ENCODE measurements at places on chromosomes 5 and 9.
A peak's percentile ranks its signal among the peaks of the same experiment; 100 is the strongest.

DNA sequence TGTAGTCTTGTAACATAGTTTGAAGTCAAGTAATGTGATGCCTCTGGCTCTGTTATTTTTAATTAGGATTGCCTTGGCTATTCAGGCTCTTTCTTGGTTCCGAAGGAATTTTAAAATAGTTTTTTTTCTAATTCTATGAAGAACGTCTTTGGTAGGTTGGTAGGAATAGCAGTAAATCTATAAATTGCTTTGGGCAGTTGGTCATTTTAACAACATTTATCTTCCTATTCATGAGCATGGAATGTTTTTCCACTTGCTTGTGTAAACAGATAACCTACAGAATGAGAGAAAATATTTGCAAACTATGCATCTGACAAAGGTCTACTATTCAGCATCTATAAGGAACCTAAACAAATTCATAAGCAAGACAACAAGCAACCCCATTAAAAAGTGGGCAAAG lies 173.2 kb upstream of the TRPC7 start:
- no peak for DNase-seq

DNA sequence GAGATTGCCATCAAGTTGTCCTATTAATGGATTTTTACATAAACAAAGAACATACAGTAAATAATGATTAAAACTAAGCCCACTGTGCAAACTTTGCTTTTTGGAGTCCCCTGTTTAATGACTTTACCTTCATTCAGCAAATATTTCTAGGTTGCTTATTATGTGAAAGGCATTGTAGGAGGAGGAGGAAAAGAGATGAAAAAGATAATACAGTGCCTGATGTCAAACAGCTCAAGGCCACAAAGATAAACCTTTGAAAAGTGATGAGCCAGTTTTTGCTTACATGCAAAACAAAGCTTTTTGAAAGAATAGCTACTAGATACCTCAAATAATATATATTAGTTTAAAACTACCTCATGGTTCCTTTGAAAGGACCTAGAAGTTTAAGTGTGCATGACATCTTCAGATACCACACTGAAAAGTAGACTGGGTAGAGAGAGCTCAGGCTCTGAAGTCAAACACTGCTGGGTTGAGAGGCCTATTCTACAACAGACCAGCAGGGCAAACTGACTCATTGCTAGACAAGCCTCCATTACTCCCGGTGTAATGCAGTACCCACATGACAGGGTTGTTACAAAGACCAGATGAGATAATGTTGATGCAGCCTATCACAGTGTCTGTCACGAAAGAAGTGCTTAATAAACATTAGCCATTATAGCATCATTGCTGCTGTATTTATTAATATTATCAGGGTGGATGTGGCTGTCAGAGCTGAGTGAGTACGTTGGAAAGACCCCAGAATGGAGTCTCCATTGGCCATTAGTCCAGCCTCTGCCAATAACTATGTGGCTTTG lies 11.8 kb downstream of the DEPDC1B start:
- no peak for DNase-seq

DNA sequence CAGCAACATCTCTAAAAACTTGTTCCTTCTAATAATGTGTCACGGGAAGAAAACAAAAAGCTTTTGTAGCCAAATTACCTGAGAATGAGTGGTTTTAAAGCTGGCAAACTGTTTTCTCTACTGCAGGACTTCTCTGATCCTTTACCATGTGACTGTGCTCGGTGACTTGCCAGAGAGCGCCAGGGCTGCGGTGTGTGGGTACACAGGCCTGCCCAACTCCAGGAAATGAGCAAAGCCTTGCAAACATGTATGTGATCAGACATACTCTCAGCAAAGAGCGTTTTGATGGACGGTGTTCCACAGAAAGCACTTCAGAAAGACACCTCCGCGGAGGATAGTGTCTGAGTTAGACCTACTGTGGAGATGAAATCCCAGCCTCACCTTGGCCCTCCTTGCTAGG lies 157.3 kb downstream of the SPOCK1 start:
- no peak for DNase-seq

GRCh38 chr9:120698766-120699165 lies 15.5 kb downstream of the MEGF9 start:
- DNase-seq, result no peak

GRCh38 chr5:1517838-1518237 lies 5.9 kb downstream of the LPCAT1 start:
- DNase-seq, result peak; percentile 11

DNA sequence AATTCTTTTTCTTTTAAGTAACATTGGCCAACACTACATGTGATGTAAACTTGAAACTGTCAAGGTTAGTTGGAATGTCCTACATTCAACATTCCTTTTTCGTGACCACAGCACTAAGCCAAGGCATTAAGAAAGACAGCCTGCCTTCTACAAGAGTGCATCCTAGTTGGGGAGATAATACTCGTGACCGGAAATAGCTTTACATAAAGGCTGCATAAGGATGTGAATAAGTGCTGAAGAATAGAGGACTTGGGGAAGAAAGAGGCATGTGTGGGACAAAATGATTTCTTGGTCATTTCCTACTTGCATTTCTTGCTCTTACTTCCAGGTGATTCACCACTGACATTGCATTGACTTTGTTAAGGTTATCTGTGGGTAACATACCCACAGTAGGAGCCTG lies 282.0 kb downstream of the DMRT2 start:
- DNase-seq, result no peak

DNA sequence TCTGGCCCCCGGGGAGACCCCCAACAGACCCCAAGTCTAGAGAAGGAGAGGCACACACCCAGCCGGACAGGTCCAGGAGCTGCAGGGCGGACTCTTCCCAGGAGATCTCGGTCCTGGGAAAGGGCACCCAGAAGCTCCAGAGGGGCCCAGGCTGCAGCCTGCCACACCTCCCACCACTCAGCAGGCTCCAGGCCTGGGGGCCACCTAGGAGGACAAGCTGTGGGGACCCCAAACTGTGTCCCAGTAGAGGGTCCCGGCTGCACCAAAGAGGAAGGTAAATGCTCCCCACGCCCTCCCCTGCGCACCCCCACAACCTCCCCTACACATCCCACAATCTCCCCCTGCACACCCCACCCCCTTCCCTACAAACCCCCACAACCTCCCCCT lies 48.5 kb downstream of the PLEKHG4B start:
- DNase-seq, result no peak

DNA sequence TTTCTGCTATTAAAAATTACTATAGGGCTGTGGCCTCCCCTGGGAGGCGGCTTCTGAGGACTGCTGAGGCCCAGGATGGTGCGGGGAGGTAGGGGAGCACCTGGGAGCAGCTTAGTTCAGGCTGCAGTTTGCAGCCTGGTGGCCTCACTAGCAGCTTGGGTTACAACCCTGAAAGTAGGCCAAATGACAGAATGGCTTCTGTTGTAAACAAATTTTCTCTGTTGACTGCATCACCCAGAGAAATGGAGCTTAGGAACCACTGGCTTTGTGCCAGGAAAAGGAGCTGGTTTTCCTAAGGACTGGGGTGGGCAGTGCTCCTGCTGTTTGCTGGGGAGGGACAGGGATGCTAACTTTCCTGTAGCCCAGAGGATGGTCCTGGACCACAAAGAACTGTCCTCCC lies 130.3 kb downstream of the ENTREP1 start:
- DNase-seq, result no peak
